GM23248 (cell line): ENCODE measurements at places on chromosomes 6 and 20. TPM values are rescaled to one million over a fixed set of nuclear protein-coding genes. Genes with fewer than 3 reads are reported as not detected.

DNA sequence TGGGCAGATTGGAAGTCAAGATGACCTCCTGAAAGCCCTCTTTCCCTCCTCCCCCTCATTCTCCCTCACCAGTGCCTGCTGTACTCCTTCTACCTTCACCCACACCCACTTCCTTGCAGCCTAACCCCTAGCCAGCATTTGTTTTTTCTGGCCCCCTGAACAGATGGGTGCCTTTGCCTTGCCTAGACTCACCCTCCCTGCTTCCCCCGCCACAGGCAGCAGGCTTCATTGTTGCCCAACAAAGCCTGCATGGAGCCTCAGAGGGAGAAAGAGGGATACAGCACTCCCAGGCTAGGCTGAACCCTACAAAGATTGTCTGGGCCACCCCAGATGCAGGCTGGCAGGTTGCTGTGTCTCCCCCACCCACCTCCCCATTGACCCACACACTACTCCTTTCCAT lies 2.7 kb downstream of the MOCS1 start:
- no peak overlapping the region for H3K27ac ChIP-seq
- no peak for DNase-seq

DNA sequence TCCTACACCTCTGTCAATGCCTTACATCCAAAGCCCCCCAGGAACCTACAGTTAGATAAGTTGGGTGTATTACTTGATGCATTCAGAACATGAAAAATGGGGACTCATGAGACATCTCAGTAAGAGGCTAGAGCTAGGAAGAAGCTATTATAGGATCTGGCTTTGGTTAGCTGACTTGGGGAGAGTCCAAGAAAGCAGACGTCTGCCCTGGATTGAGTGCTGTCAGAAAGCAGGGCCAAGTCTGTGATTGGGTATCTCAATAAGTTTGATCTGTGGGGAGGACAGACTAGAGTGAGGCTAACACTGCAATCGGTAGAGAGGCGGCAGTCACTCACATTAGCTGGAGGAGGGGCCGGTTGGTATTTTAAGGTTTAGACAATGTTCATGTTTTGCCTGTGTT lies 79.4 kb upstream of the LRFN2 start:
- no peaks in the 10 kb centered on the region for H3K36me3 ChIP-seq
- DNase-seq: no peak
- no peak overlapping the region for H3K4me3 ChIP-seq
- no peak overlapping the region for H3K27ac ChIP-seq
- H3K27me3 ChIP-seq: no peaks in the 10 kb centered on the region

- peaks cover 32% of the 10 kb centered on the region for H3K36me3 ChIP-seq
- H3K27me3 ChIP-seq: no peaks in the 10 kb centered on the region
- no peak overlapping the region for H3K4me3 ChIP-seq
- H3K27ac ChIP-seq: no peak overlapping the region
- peaks cover 5% of the 10 kb centered on the region for H3K4me1 ChIP-seq
Measured at GRCh38 chr6:7215798-7216231, 97.2 kb downstream of the SSR1 start.

The GABRR1 gene
- total RNA-seq: not detected in 2 replicates

DNA sequence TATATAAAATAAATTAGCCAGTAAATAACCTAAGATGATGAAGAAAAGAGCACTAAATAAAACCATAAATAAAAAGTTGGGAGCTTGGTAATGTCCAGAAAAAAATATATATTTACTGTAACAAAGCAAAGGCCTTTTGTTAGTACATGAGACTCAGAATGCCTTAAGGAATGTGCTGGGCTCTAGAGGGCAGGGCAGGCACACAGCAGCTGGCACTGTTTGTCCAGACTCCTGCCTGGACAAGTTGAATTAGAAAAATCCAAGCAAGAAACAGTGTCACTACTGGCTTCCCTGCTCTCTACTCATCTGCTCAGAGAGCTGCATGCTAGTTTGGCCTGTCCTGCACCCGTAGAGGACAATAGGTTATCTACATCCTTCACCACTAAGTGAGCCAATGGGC lies 8.8 kb downstream of the DEFB129 start:
- peak; percentile 22 for DNase-seq
- H3K27me3 ChIP-seq: 0 out of 2 replicates have a peak, but pooled peaks cover 5% of the 10 kb centered on the region
- H3K4me1 ChIP-seq: no peaks in the 10 kb centered on the region
- H3K27ac ChIP-seq: no peak overlapping the region

The PTP4A1 gene
- total RNA-seq: 24.9 and 31.4 TPM in 2 replicates

DNA sequence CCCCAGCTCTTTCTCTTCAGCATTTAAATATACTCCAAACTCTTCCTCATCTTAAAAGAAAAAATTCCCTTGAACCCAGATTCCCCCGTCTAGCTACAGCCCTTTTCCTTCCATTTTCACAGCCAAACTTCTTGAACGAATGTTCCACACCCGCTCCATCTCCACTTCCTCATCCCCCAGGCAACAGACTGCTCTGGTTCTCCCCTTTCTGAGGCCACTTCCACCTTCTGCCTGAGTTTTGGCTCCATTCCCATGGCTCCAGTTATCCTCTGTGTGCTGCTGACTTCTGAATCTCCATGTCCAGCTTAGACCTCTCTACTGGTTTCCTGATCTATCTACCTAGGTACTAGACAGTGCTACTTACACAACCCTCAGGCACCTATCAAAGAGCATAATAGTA lies 106.4 kb downstream of the RALGAPA2 start:
- no peaks in the 10 kb centered on the region for H3K36me3 ChIP-seq
- DNase-seq: no peak
- H3K4me3 ChIP-seq: no peak overlapping the region
- H3K4me1 ChIP-seq: no peaks in the 10 kb centered on the region
- no peak overlapping the region for H3K27ac ChIP-seq
- H3K27me3 ChIP-seq: no peaks in the 10 kb centered on the region

The THBD gene
- total RNA-seq: 15.6 and 15.7 TPM in 2 replicates

DNA sequence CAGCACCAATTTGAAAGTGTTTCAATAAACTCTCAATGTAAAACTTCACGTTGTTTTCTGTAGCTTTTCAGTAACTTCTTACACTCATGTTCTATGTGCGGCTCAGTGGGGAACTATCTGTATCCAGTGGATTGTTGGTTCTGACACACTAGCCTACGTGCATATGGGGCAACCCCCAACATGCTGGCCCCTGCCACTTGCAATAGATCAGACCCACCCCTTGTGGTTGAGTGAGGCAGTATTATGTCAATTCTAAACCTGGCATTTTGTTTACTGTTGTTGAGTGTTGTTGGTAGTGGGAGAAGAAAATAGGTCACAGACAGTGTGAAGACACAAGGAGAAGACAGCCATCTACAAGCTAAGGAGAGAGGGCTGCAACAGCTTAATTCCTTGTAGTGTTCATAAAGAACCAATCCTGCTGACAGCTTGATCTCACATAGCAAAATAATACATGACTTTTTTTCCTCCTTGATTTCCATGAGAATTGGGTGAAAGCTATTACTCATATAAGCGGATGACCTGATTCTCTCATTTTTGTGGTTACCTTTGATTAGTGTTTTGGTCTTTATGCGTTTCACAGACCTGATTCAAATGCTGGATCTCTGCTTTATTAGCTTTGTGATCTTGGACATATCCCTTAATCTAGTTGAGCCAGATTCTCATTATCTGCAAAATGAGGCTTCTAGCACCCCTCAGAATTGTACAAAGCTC lies 320.4 kb downstream of the LAMA2 start:
- DNase-seq: no peak
- no peak overlapping the region for H3K4me3 ChIP-seq
- no peaks in the 10 kb centered on the region for H3K36me3 ChIP-seq
- H3K27me3 ChIP-seq: no peaks in the 10 kb centered on the region
- no peak overlapping the region for H3K27ac ChIP-seq

The MATN4 gene
- total RNA-seq: not detected in 2 replicates

DNA sequence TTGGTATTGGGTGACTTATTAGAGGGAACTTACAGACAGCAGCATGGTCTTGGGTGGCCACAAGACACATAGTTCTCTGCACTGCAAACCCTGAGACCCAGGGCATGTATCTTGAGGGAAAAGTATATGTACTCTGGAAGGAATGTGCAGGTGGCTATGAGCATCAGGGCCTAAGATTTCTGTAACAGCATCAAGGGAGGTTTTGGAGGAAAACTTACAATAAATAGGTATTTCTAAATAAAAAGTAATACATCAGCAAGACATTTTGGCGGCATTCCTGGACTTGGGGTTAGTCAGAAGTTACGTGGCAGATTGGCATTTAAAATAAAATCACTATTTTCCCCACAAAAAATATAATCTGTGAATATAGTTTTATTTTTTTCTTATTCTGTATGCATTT lies 8.0 kb upstream of the STX7 start:
- no peaks in the 10 kb centered on the region for H3K36me3 ChIP-seq
- H3K4me3 ChIP-seq: 0 out of 2 replicates have a peak overlapping the region, but pooled peaks have one; percentile 21
- H3K27me3 ChIP-seq: no peaks in the 10 kb centered on the region
- peak overlapping the region; percentile 57 for H3K27ac ChIP-seq

GRCh38 chr6:43952746-43953145 lies 174.5 kb downstream of the MRPL14 start:
- no peak overlapping the region for H3K27ac ChIP-seq
- no peaks in the 10 kb centered on the region for H3K27me3 ChIP-seq
- no peaks in the 10 kb centered on the region for H3K36me3 ChIP-seq
- DNase-seq: no peak
- 0 out of 2 replicates have a peak, but pooled peaks cover 6% of the 10 kb centered on the region for H3K4me1 ChIP-seq
- no peak overlapping the region for H3K4me3 ChIP-seq

The PROKR2 gene
- not detected in 2 replicates for total RNA-seq

The KCNK17 gene
- total RNA-seq: not detected in 2 replicates

DNA sequence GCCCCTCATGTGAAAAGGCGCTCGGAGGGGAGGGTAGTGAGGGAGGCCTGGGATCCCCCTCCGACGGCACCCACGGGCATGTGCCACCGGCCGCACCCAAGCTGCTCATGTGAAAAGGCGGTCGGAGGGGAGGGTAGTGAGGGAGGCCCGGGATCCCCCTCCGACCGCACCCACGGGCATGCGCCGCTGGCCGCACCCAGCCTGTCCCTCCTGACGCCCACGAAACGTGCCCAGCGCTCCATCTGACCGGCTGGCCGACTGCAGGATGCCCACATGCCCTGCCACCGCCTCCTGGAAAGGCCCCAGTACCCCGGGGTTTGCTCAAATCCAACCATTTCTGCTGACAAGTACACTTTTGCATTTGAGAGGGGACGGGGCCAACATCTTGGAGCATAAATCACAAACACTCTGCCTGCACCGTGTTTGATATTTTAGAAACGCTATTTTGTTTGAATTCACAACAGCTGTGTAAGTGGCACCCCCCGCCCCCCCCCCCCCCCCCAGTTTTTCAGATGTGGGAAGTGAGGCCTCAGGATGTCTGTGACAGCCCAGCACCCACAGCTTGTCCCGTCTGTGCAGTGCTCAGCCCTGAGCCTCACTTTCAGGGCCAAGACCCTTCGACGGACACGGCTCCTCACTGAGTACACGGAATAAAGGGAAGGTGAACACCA lies 34.1 kb downstream of the SLC2A4RG start:
- no peak for DNase-seq
- H3K27ac ChIP-seq: no peak overlapping the region
- no peaks in the 10 kb centered on the region for H3K36me3 ChIP-seq
- H3K4me1 ChIP-seq: no peaks in the 10 kb centered on the region
- H3K27me3 ChIP-seq: no peaks in the 10 kb centered on the region
- no peak overlapping the region for H3K4me3 ChIP-seq

- H3K27me3 ChIP-seq: no peaks in the 10 kb centered on the region
- peak overlapping the region; percentile 83 for H3K27ac ChIP-seq
- H3K4me1 ChIP-seq: peaks cover 29% of the 10 kb centered on the region
- H3K36me3 ChIP-seq: no peaks in the 10 kb centered on the region
Measured at GRCh38 chr20:10619427-10619826, 54.4 kb downstream of the JAG1 start.

DNA sequence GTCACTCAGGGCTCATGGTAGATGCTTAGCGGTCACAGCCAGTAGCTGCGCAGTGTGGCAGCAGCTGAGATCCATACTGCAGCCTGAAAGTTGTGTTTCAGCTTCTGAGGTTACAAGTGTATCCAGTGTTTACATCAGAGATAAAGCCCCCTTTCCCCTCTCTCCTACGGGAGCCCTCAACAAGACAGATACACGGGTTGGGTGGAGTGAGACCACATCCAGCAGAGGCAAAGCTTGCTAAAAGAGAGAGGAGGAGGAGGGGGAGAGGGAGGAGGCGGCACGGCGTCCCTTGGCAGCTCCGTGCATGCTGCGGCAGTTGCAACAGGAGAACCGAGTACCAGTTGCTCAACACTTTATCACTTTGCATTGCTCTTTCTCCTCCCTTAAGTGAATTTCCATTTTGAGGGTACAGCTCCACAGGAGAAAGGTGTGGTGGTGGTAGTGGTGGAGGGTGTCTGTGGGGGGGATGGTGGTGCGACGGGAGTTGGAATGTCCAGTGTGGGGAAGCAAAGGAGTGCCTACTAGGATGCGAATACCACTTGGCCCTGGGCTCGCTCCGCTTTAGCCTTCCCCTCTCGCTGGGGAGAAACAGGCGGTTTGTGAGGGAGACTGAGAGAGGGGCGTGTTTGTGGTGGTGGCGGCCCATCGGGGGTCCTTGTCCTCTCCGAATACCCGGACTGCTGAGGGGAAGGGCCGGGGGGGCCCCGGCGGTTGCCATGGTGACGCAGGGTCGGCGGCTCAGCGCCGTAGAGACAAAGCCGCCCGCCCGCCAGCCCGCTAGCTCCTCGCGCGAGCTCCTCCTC lies 405 bp upstream of the RNF182 start:
- peak overlapping the region; percentile 83 for H3K4me3 ChIP-seq
- H3K36me3 ChIP-seq: no peaks in the 10 kb centered on the region
- H3K27me3 ChIP-seq: no peaks in the 10 kb centered on the region
- H3K27ac ChIP-seq: peak overlapping the region; percentile 64
- H3K4me1 ChIP-seq: peaks cover 9% of the 10 kb centered on the region
- DNase-seq: peak; percentile 84

The BACH2 gene
- total RNA-seq: under 0.01 TPM in 2 replicates

- H3K4me1 ChIP-seq: peaks cover 10% of the 10 kb centered on the region
- no peak for DNase-seq
- no peak overlapping the region for H3K27ac ChIP-seq
Measured at GRCh38 chr6:107627969-107628368, 138.1 kb downstream of the SOBP start.

GRCh38 chr6:149335924-149336608 lies 18.6 kb downstream of the TAB2 start:
- DNase-seq: peak; percentile 84
- H3K36me3 ChIP-seq: no peaks in the 10 kb centered on the region
- H3K4me1 ChIP-seq: peaks cover 65% of the 10 kb centered on the region
- H3K4me3 ChIP-seq: no peak overlapping the region
- no peaks in the 10 kb centered on the region for H3K27me3 ChIP-seq

GRCh38 chr6:109910571-109910970 lies 67.5 kb upstream of the GPR6 start:
- H3K36me3 ChIP-seq: no peaks in the 10 kb centered on the region
- DNase-seq: no peak
- H3K4me3 ChIP-seq: no peak overlapping the region
- no peak overlapping the region for H3K27ac ChIP-seq
- 0 out of 2 replicates have a peak, but pooled peaks cover 4% of the 10 kb centered on the region for H3K27me3 ChIP-seq
